Liver (tissue), 10 donors: ENCODE measurements at places on chromosomes 1 and 21.

DNA sequence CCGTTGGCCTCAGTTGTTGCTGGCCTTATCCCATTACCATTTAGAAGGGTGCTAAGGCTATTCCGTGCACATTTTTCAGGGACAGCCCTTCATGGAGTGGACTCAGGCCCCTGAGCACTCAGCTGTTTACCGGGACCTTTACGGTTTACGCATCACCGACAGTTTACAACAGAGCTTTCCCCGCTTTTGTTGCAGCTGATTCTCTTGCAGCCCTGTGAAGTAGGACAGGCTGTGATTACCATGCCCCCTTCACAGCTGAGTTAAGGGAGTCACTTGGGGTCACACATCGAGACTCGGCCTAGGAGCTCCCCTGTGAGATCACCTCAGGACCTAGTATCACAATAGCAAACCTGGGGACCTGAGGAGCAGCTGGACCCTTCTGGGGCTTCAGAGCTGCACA, 41.9 kb downstream of the PTPRF start:
- H3K36me3 ChIP-seq = peaks cover 10% of the 10 kb centered on the region
- peak overlapping the region; percentile 67 for H3K27ac ChIP-seq
- H3K4me3 ChIP-seq = no peak overlapping the region
- peaks cover 14% of the 10 kb centered on the region for H3K4me1 ChIP-seq
- DNase-seq = no peak

DNA sequence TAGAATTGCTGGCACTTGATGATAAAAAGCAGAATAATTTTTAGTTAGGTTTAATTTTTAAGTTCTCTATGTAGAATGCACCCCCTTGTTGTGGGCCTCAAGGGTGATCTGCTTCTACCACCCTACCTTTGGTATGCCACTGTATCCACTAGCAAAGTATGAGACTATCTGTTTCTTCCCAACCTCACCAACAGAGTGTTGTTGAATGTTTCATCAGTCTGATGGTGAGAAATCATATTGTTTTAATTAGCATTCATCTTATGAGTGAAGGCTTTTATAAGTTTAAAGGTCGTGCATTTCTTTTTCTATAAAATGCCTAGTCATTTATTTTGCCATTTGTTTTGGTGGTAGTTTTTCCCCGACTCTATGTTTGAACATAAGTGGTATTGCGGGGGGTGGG, 141.0 kb downstream of the MAGI3 start:
- no peak overlapping the region for H3K27ac ChIP-seq
- no peaks in the 10 kb centered on the region for H3K27me3 ChIP-seq
- H3K4me3 ChIP-seq = no peak overlapping the region
- no peaks in the 10 kb centered on the region for H3K36me3 ChIP-seq
- H3K4me1 ChIP-seq = no peaks in the 10 kb centered on the region

DNA sequence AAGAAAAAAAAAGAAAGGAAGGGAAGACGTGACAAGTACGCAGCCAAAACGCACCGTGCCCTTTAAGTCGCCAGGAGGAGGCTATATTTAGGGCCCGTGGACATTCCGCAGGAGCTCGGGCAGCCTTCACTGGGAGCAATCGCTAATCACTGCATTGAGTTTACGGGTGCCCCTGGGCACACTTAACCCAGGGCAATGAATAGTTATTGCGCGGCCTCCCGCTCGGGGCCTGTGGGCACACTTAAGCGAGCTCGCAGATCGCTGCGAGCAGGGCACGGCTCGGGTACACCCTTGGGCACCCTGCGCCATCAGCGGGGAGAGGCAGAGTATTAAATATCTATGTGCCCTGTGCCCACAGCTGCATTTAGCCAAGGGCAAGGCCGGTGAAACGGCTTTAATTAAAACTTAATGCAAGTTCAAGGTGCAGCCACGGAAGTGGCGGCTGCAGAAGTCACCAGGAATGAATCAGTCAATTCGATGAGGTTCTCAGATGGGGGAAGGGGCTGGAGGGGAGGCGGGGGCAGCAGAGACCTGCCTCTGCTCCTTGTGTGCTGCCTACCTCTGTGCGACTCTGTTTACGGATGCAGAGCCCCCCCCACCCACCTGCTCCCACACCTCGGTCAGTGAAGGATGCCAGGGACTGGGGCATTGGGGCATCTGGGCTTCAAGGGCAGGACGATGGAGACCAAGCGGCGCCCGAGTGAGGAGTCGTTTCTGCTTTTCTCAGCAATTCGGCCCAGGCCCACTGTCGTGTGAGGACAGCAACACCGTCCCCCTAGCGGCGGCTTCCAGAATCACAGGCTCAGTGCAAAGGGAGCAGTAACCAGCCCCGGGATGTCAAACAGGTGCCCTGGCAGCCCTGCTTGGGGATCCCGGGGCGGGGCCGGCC, 51.8 kb upstream of the TARDBP start:
- DNase-seq = peak; percentile 82
- no peaks in the 10 kb centered on the region for H3K36me3 ChIP-seq
- no peak overlapping the region for H3K27ac ChIP-seq
- H3K4me3 ChIP-seq = no peak overlapping the region

GRCh38 chr1:203026666-203027663, 674 bp downstream of the PPFIA4 start:
- no peak for DNase-seq
- peak overlapping the region; percentile 53 for H3K4me3 ChIP-seq
- H3K27me3 ChIP-seq = no peaks in the 10 kb centered on the region
- H3K36me3 ChIP-seq = peaks cover 16% of the 10 kb centered on the region
- peaks cover 5% of the 10 kb centered on the region for H3K4me1 ChIP-seq
- no peak overlapping the region for H3K27ac ChIP-seq

- H3K4me3 ChIP-seq = no peak overlapping the region
- no peaks in the 10 kb centered on the region for H3K27me3 ChIP-seq
- no peak overlapping the region for H3K27ac ChIP-seq
- H3K4me1 ChIP-seq = no peaks in the 10 kb centered on the region
- H3K36me3 ChIP-seq = no peaks in the 10 kb centered on the region
- DNase-seq = no peak
These were observed 22.9 kb downstream of the HTR1D start for GRCh38 chr1:23194119-23194984.

GRCh38 chr1:145716641-145717345, 2.5 kb upstream of the CD160 start:
- H3K27ac ChIP-seq = no peak overlapping the region
- H3K36me3 ChIP-seq = no peaks in the 10 kb centered on the region
- H3K27me3 ChIP-seq = no peaks in the 10 kb centered on the region
- peaks cover 31% of the 10 kb centered on the region for H3K4me1 ChIP-seq

DNA sequence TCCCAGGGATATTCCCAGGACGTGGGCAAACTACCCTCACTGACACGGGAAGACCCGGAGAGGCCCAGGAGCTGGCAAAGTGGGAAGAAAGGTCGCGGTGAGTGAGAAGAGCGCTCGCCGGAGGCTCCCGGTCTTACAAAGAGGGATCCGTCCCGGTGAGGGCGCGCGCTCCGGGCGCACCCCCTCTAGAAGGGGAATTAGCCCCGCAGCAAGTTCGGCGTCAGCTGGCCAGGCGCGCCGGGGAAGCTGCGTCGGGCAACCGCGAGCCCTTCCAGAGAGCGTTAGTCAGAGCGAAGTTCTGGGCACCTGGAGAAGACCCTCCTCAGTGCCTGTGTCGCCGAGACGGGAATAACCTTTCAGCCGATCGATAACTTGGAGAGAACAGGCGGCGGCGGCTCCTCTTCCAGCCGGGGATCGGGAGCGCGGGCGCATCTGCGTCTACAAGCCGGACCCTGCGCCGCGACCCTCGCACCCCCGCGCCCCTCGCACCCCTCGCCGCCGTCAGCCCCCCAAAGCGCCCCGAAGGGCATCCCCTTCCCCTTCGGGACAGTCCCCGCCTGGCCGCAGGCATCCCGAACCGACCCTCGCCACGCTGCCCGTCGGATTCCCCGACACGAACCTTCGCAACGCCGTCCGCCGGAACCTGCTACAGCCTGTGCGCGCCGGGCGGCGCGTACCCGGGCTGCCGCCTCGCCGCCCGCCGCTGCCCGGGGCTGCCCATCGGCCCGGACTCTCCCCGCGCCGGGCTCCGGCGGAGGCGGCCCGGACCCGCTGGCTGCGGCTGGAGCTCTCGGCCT, 485 bp downstream of the SIPA1L2 start:
- DNase-seq = peak; percentile 39
- H3K27me3 ChIP-seq = no peaks in the 10 kb centered on the region
- H3K4me1 ChIP-seq = peaks cover 4% of the 10 kb centered on the region
- no peaks in the 10 kb centered on the region for H3K36me3 ChIP-seq

DNA sequence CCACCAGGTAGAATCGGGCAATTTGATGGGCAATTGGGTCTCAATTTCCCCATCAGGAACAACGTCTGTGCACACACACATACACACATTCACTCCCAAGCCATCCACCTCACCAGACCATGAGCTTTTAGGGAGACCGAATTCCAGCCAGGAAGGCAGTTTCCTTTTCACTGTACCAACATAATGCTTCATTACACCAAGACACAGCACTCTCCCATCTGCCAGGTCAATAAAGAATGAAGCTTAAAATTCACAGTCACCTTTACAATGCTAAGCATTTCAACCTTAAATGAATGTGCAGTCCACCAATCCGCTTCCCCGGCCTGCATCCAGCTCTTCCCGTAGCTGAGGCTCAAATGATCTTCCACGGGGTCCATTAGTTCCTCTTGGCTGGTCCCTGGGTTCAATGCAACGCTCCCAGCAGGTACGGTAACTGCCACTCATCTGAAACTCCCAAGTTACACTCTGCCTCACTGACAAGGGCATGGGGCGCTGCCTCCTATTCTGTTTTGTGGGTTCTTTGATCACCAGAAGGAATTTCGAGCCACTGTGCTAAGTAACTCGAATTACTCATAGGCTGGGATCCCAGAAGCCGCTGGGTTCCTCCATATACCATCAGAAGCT, 105.0 kb downstream of the SIM2 start:
- no peaks in the 10 kb centered on the region for H3K27me3 ChIP-seq
- no peaks in the 10 kb centered on the region for H3K36me3 ChIP-seq
- DNase-seq = no peak
- no peaks in the 10 kb centered on the region for H3K4me1 ChIP-seq
- H3K4me3 ChIP-seq = no peak overlapping the region
- H3K27ac ChIP-seq = no peak overlapping the region

DNA sequence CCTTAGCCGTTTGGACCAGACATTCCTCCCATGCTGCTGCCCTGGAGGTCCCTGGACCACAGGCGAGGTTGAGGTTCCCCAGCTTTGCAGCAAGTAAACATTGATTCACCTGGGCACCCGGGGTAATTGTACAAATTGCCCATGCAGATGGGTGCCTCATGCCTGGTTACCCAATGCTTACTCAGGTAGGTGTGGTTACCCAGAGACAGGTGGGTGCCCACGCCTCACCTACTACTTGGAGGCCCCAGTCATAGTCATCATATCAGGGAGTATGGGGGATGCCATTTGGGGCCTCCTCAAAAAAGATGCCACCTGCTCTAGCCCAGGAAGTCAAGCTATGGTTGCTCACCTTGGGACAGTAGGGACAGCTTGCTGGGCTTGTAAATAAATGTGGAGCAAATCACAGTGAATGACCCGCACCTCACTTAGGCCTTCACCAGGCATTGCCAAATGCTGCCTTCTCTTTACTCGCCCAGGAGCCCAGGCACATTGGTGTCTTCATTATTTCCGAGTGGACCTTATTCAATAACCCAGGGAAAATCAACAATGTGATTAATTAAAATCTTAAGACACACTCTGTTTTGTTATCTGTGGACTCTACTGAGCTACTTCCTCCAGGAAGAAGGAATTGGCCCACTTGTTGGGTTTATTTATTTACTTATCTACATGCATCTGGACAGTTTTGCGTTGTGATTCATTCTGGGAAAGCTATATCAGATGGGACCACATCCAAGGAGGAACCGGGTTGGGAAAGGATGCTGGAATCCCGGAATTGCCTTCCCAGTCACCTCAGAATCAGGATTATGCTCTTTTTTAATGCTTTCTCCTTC, 35.6 kb upstream of the GRHL3 start:
- H3K27me3 ChIP-seq = no peaks in the 10 kb centered on the region
- H3K4me3 ChIP-seq = no peak overlapping the region
- no peak overlapping the region for H3K27ac ChIP-seq
- no peak for DNase-seq
- H3K36me3 ChIP-seq = no peaks in the 10 kb centered on the region

DNA sequence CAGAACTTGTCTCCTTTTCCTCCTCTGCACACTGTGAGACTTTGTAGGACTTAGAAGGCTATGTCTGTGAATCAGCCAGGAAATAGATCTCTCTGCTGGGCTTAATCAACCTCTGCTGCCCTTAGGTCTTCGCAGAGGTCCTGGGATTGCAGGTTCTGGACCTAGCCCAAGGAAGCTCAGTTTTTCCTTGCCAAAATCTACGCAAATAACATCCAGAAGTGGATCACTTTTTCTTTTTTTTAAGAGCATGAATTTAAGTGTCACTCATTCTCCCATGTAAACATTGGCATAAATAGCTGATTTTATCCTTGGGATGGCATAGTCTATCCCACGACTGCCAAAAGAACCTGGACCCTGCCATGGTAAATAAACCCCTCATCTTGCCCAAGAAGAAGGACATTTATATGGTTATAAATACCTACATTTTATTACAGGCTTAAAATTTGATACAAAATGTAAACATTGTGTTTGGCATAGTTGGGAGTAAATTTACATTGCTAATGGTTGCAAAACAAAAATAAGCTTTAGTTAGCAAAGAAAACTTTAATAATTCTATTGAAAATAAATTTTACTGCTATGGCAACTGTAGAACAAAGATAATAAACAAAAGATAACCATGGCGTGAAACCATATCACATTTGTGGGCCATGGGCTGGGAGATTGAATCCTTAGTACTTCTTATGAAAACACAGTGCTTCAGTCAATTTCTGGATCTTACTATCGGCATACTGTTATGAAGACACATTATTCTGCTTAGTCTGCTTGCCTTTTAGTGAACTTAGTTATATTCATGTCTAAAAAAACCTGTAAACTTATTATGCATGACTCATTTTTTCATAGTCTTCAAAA, 24.5 kb upstream of the DISC1 start:
- no peaks in the 10 kb centered on the region for H3K27me3 ChIP-seq
- no peak overlapping the region for H3K27ac ChIP-seq
- H3K4me1 ChIP-seq = peaks cover 5% of the 10 kb centered on the region
- no peaks in the 10 kb centered on the region for H3K36me3 ChIP-seq

GRCh38 chr1:39713557-39713956, 22.3 kb upstream of the HPCAL4 start:
- H3K27me3 ChIP-seq = no peaks in the 10 kb centered on the region
- H3K4me1 ChIP-seq = no peaks in the 10 kb centered on the region
- no peak overlapping the region for H3K4me3 ChIP-seq
- H3K27ac ChIP-seq = no peak overlapping the region
- no peaks in the 10 kb centered on the region for H3K36me3 ChIP-seq

DNA sequence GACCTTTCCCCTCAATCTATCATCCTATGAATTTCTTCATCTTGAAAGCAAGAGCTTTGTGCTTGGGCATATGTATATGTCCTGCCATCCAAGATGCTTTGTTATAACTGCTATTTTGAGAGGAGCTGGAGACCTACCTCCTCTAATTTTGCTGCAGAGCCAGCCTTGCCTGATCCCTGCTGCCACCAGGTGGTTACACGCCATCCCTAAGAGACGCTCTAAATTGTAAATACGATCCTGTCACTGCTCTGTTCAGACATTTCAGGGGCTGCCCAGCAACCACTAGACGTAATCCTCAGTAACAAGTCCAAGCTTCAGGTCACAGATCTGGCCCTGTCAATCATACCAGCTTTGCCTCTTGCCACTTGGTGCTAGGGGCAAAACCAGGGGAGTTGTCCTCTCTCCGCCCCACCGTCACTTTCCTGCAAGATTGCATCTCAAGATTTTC, 32.9 kb downstream of the GPA33 start:
- no peaks in the 10 kb centered on the region for H3K36me3 ChIP-seq
- H3K4me1 ChIP-seq = no peaks in the 10 kb centered on the region
- H3K27me3 ChIP-seq = no peaks in the 10 kb centered on the region
- H3K27ac ChIP-seq = no peak overlapping the region
- no peak for DNase-seq
- no peak overlapping the region for H3K4me3 ChIP-seq

GRCh38 chr1:7103874-7104273, 318.6 kb downstream of the CAMTA1 start:
- H3K4me1 ChIP-seq = peaks cover 9% of the 10 kb centered on the region
- H3K36me3 ChIP-seq = no peaks in the 10 kb centered on the region
- no peak for DNase-seq
- no peaks in the 10 kb centered on the region for H3K27me3 ChIP-seq
